Progenitor cell of endocrine pancreas (in vitro differentiated cells): ENCODE measurements at places on chromosomes 6 and 20.

DNA sequence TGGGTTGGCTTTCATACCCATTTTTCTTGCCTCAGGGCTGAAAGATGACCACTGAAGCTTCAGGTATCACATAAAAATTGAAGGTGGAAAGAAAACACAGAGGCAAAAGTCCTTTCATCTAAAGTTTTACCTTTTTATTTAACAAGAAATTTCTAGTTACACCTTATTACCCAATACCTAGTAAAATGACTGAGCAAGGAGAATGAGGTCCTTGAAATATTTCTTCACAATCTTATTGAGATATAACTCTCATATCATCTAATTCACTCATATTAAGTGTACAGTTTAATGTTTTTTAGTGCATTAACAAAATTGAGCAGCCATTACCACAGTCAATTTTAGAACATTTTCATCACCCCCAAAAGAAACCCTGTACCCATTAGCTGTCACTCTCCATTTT, 112.9 kb upstream of the ADTRP start:
- no peak overlapping the region for H3K4me3 ChIP-seq
- no peaks in the 10 kb centered on the region for H3K27me3 ChIP-seq
- H3K4me1 ChIP-seq = no peaks in the 10 kb centered on the region
- no peaks in the 10 kb centered on the region for H3K36me3 ChIP-seq

- peaks cover 56% of the 10 kb centered on the region for H3K27me3 ChIP-seq
- no peaks in the 10 kb centered on the region for H3K36me3 ChIP-seq
- peaks cover 2% of the 10 kb centered on the region for H3K4me1 ChIP-seq
- DNase-seq = no peak
- no peak overlapping the region for H3K27ac ChIP-seq
These were observed 3.0 kb upstream of the MLN start for GRCh38 chr6:33806841-33807240.

DNA sequence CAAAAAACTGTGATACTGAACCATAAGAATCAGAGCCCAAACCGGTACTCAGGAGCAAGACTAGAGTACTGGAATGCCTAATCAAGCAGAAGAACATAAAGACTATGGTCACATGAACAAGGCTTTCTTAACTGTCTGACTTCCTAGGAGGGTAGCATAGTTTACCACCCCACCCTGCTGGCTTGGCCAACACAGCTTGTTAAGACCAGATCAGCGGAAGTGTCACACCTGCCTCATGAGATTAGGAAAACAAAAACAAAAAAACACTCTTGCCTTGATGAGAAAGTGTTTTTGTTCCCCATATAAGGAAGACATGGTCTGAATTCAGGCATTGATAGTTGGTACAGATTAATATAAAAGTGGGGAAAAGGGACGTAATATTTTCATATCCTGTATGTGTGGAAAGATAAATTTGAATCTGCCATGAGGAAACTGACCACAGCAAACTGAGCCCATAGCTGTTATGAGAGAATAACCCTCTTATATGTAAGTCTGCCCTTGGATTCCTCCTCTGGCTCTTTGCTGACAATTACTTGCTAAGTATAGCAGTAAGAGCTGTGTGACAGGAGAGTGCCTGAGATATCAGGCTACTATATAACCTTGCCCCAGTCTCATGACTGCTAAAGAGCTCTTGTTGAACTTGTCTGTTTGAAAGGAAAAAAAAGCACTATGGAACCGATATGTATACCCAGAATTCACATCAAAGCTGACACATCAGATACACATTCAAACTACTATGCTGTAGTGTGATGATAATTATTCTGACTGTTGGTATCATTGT, 197.1 kb downstream of the EPHA7 start:
- peaks cover 3% of the 10 kb centered on the region for H3K4me1 ChIP-seq
- no peaks in the 10 kb centered on the region for H3K36me3 ChIP-seq
- no peaks in the 10 kb centered on the region for H3K27me3 ChIP-seq
- H3K27ac ChIP-seq = no peak overlapping the region

- no peaks in the 10 kb centered on the region for H3K36me3 ChIP-seq
- peak overlapping the region; percentile 80 for H3K27ac ChIP-seq
- H3K27me3 ChIP-seq = no peaks in the 10 kb centered on the region
- no peak for DNase-seq
These were observed 125.1 kb upstream of the SOX4 start for GRCh38 chr6:21468461-21468860.

GRCh38 chr6:122569230-122569771, 40.9 kb upstream of the PKIB start:
- DNase-seq = no peak
- no peak overlapping the region for H3K4me3 ChIP-seq
- peaks cover 41% of the 10 kb centered on the region for H3K36me3 ChIP-seq
- H3K27ac ChIP-seq = no peak overlapping the region
- no peaks in the 10 kb centered on the region for H3K4me1 ChIP-seq
- no peaks in the 10 kb centered on the region for H3K27me3 ChIP-seq

DNA sequence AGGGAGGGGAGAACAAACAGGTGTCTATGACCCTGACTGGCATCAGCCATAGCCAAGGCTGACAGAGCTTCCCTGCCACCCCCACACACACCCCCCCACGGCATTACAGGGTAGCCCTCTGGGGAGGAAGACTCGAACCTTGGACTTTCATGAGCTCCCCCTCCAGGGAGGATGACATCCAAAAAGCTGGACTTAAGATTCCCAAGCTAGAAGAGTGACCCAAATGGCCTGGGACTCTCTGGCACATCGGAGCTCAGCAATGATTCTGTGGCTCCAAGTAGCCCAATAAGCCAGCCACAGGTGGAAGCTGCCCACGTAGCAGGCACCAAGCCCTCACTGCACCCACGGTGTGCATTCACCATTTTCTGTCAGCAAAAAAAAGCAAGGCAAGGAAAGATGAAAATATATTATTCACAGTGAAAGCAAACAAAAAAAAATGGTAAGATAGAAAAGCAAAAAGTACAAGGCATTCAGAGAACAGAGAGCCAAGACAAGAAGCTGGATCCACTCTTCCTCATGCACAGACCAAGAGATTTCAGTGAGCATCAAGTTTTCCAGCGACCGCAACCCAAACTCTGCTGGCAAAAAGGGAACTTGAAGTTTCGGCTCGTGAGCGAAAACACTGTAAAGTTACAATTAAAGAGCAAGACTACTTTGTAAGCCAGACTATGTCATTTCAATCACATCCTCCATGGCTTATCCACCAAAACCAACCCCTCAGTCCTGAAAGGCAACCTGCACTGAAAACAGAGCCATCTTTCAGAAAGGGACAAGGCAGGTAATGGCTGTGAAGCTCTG, 10.9 kb downstream of the JAG1 start:
- H3K27ac ChIP-seq = no peak overlapping the region
- H3K27me3 ChIP-seq = no peaks in the 10 kb centered on the region
- no peak for DNase-seq
- no peak overlapping the region for H3K4me3 ChIP-seq
- H3K36me3 ChIP-seq = peaks cover 73% of the 10 kb centered on the region

DNA sequence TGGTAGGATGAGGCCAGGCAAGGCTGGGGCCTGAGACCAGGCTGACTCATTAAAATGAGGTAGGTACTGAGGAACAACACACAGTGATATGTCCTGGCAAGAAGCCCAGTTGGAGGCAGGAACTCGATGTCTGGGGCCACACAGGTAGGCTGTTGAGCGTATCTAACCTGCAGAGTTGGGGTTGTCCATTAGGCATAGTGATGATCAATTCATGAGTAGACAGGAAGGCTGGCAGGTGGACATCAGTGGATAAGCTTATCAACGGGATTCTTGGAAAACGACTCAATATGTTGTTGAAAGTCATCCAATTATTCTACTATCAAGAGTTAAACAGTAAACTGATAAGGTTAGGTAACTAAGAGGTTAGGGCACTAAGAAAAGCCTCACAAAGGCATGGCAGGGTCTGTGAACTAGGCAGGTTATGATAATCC, 193.2 kb upstream of the COL21A1 start:
- H3K4me3 ChIP-seq = no peak overlapping the region
- peaks cover 3% of the 10 kb centered on the region for H3K27me3 ChIP-seq
- H3K36me3 ChIP-seq = peaks cover 2% of the 10 kb centered on the region
- peaks cover 4% of the 10 kb centered on the region for H3K4me1 ChIP-seq
- DNase-seq = no peak

GRCh38 chr20:1930165-1930564, 35.0 kb downstream of the SIRPA start:
- H3K27me3 ChIP-seq = peaks cover 19% of the 10 kb centered on the region
- DNase-seq = no peak
- H3K4me3 ChIP-seq = no peak overlapping the region
- peaks cover 4% of the 10 kb centered on the region for H3K36me3 ChIP-seq

GRCh38 chr6:150099546-150099945, 30.6 kb upstream of the ULBP3 start:
- peaks cover 20% of the 10 kb centered on the region for H3K27me3 ChIP-seq
- no peak overlapping the region for H3K4me3 ChIP-seq
- no peak overlapping the region for H3K27ac ChIP-seq
- no peaks in the 10 kb centered on the region for H3K4me1 ChIP-seq

DNA sequence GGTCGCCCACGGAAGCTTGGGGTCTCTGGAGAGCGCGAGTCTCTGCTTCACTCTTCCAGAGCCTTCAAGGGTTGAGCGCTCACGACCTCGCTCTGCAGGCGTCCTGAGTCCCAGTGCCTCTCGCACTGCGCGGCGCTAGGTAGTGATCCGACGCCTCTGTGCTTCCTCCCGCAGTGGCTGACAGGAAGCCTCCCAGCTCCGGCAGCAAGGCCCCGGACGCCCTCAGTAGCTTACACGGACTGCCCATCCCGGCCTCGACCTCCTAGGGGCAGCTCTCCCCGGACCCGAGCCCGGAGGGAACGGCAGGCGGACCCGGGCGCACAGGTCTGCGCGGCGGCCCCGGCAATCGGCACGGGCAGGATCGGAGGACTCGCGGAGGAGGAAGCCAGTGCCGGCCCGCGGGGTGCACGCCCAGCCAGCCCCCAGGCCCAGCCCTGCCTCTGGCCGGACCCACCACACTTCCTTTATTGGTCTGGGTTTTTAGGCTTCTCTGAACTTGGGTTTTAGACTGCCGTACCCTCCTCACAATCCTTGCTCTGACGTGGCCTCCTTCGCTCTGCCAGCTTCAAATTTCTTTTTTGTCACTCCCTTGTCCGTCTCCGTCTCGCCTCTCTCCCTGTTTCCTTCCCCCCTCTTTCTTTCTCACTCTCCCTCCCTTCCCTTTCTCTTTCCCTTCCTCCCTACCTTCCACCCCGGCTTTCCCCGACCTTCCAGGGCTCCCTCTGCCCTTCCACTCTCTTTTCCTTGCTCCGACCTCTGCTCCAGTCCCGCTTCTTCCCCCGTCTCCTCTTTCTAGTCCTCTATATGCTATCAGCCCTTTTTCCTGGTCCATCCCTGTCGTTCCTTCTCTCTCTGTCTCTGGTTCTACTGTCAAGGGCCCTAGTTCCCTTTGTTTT, 9.1 kb downstream of the PAX1 start:
- H3K36me3 ChIP-seq = no peaks in the 10 kb centered on the region
- peaks cover 96% of the 10 kb centered on the region for H3K27me3 ChIP-seq
- no peak overlapping the region for H3K4me3 ChIP-seq
- DNase-seq = no peak
- H3K4me1 ChIP-seq = no peaks in the 10 kb centered on the region
- peak overlapping the region; percentile 62 for H3K27ac ChIP-seq

DNA sequence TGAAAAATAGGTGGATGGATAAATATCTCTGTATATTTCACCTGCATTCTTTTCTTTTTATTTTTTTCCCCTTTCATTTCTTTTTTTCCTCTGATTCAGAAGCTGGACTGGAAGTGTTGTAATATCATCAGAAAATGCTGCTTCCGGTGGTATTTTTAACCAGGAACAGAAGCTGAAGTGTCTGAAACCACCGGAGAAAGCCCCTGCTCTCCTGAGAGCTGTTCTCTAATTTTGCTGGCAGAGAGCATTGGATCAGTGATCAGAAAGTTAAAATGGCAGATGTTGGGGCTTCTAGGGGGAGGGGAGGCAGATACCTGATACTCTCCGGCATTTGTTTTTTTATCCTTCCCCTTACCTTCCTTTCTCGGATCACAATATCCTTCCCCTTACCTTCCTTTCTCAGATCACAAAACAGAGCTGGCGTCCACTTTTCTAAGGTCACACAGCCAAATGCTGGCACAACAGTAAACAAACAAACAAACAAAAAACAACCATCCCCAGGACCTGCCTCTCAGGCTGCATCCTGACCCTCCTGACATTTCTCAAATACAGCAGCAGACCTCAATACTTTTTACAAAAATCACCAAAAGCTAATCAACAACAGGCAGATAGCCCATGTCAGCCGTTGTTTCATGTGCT, 143.2 kb upstream of the ZNF217 start:
- H3K4me3 ChIP-seq = peak overlapping the region; percentile 72
- H3K27ac ChIP-seq = peak overlapping the region; percentile 99
- peaks cover 61% of the 10 kb centered on the region for H3K4me1 ChIP-seq
- H3K36me3 ChIP-seq = no peaks in the 10 kb centered on the region
- no peaks in the 10 kb centered on the region for H3K27me3 ChIP-seq
- DNase-seq = no peak

DNA sequence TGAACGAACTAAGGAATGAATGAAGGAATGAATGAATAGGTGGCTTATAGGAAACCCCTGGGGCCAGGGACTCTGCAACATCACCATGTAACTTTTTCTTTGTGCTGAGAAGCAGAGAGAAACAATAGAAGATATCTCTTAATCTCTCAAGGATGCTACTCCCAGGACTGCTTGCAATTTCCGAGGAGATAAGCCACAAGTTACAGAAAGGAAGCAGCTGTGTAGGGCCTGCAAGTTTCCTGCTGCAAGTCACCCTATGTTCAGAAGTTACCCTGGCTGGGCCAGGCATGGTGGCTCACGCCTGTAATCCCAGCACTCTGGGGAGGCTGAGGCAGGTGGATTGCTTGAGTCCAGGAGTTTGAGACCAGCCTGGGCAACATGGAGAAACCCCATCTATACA, 7.3 kb upstream of the MAVS start:
- no peaks in the 10 kb centered on the region for H3K27me3 ChIP-seq
- H3K36me3 ChIP-seq = peaks cover 4% of the 10 kb centered on the region
- H3K27ac ChIP-seq = no peak overlapping the region
- no peak for DNase-seq
- H3K4me1 ChIP-seq = no peaks in the 10 kb centered on the region
- H3K4me3 ChIP-seq = no peak overlapping the region

- H3K36me3 ChIP-seq = peaks cover 10% of the 10 kb centered on the region
- H3K27ac ChIP-seq = peak within 1 kb of the TSS; percentile 100
- DNase-seq = peak; percentile 78
- peak within 1 kb of the TSS; percentile 100 for H3K4me3 ChIP-seq
These were observed at the start of gene UTRN for GRCh38 chr6:144284783-144285547. Gene UTRN, plus strand, starts transcription at chr6:144285335. Its CDS starts 6,494 bp downstream, at chr6:144291829.

- H3K27me3 ChIP-seq = no peaks in the 10 kb centered on the region
- DNase-seq = no peak
- H3K4me3 ChIP-seq = no peak overlapping the region
- H3K27ac ChIP-seq = no peak overlapping the region
- peaks cover under 1% of the 10 kb centered on the region for H3K4me1 ChIP-seq
- no peaks in the 10 kb centered on the region for H3K36me3 ChIP-seq
These were observed 77.6 kb upstream of the STXBP5 start for GRCh38 chr6:147126618-147127022.

DNA sequence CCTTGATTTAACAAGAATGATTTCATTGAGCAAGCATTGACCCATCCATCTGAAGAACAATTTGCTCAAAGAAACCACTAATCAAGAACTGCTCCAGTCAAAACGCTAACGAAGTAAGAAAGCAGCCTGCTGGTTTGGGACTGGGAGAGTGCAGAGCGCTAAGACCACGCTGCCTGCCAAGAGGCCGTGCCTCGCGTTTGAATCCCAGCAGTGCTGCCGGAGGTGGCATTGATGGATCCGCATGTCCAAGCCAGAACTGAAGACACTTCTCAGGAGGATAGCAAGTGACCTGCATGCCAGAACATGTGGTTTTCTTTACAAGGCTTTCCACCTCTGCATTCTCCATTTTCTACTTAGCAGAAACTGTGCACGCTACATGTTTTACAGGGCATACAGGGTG, 105.2 kb upstream of the FOXC1 start:
- H3K36me3 ChIP-seq = no peaks in the 10 kb centered on the region
- no peak overlapping the region for H3K4me3 ChIP-seq
- H3K4me1 ChIP-seq = peaks cover 3% of the 10 kb centered on the region
- peaks cover 18% of the 10 kb centered on the region for H3K27me3 ChIP-seq

GRCh38 chr20:25076201-25076600, 5.7 kb downstream of the VSX1 start:
- peak; percentile 4 for DNase-seq
- peaks cover 83% of the 10 kb centered on the region for H3K27me3 ChIP-seq
- H3K4me1 ChIP-seq = no peaks in the 10 kb centered on the region
